Nucleus accumbens (tissue), 56 donors: ENCODE measurements at places on chromosomes 1 and 21.
A peak's percentile ranks its signal among the peaks of the same experiment; 100 is the strongest.

DNA sequence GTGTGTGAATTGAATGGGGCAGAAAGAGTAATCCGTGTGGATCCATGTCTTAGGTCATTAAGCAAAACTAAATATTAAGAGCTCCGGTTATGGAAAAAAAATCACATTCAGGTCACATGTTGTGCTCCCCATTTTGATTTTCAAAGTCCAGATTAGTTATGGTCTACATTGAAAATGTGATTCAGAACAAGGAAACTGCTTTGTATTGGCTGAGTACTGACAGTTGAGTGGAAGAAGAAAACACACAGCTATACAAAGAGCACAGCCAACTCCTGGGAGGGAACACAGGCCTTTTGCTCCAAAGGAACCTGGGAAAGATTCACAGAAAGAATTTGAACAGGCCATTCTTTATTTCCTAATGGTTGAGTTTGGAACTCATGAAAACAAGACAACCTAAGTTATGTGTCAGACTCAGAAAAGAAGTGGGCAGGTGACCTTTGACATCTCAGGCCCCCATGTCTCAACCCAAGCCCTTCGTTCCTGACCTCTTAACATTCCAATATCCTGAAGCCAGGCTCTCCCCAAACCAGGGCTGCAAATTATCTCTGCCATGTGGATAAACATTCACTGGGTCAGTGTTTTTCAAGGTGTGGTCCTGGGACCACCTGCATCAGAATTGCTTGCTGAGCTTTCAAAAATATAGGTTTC is 159.3 kb upstream of the LMO4 start:
- DNase-seq, result no peak

GRCh38 chr1:228372183-228373003 is 34.2 kb downstream of the TRIM11 start:
- DNase-seq, result no peak

DNA sequence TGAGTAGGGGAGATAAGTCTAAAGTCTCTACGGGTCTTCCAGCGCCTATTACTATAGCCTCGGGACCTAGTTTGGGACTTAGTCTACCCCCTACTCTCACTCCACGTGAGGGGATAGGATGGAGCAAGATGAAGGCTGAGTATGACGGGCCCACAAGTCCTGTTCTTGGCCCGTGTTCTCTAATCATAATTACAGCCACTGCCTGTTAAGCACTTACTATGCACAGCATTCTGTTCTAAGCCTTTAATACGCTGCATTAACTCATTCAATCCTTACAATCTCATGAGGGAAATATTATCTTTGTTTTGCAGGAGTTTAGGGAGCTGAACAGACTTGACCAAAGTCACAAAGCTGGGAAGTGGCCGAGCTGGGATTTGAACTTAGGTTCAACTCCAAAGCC is 23.9 kb upstream of the EPB41 start:
- no peak for DNase-seq

DNA sequence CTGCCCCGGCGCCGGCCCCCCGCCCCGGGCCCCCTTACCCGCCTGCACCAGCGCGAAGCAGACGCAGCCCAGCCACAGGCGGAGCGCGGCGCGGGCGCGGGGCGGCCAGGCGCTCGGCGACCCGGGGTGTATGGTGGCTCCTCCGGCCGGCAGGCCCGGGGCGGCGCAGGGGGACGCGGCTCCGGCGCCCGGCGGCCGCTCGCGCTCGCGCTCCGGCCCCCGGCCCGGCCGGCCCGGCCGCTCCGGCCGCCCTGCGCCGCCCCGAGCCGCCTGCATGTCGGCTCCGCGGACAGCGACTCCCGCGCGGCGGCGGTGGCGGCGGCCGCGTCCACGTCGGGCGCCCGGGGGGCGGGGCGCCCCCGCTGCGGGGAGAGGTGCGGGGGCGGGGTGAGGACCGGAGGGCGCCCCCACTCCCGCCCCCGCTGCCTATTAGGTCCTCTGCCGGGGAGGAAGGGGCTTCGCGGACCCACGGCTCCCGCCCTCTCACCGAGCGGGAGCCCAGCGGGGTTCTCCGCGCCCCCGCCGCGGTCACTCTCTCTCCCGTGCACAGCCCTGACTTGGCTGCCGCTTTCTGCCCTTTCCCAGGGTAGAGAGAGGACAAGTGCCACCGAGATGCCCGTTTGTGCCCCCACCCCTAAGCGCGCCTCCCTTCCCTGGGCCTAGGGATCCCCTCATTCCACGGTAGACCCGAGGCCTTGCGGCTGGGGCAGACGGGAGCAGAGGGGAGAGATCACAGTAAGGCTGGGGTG is at the start of gene FNDC5:
FNDC5 (minus strand) TSS at position 298 of the 749 bp plus-strand sequence.
- DNase-seq, result no peak

DNA sequence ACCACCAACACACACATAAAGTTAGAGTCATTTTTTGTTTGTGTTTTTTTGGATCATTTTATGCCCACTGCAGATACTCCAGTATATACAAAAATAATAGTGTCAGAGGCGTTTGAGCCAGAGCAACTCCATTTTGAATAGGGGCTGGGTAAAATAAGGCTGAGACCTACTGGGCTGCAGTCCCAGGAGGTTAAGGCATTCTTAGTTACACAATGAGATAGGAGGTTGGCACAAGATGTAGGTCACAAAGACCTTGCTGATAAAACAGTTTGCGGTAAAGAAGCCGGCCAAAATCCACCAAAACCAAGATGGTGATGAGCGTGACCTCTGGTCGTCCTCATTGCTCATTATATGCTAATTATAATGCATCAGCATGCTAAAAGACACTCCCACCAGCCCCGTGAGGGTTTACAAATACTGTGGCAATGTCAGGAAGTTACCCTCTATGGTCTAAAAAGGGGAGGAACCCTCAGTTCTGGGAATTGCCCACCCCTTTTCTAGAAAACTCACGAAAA is 40.6 kb downstream of the GJA5 start:
- no peak for DNase-seq

DNA sequence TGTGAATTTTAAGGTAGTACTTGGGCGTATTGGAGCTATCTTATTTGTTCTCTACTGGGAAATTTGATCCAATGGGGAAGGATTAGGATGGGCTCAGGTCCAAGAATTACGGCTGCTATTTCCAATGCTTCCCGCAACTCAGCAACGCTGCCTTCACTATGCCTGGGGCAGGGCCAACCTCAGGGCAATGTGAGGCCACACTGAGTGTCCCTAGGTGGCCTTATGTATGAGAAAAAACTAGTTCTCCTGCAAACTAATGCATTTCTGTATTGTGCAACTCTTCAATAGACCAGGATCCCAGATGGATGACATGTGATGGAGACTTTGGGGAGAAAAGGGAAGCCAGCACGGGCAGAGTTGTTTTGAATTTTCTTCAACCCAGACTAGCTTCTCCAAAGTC is 168.1 kb downstream of the DUSP10 start:
- DNase-seq, result no peak

GRCh38 chr1:84069236-84069845 is 70.4 kb upstream of the TTLL7 start:
- DNase-seq, result no peak

GRCh38 chr1:197418693-197419092 is 150.6 kb downstream of the CRB1 start:
- no peak for DNase-seq

- peak; percentile 22 for DNase-seq
Observed at GRCh38 chr1:5896706-5897660, 95.2 kb downstream of the NPHP4 start.

GRCh38 chr1:228207381-228207810 is 448 bp upstream of the OBSCN start:
- DNase-seq, result no peak

DNA sequence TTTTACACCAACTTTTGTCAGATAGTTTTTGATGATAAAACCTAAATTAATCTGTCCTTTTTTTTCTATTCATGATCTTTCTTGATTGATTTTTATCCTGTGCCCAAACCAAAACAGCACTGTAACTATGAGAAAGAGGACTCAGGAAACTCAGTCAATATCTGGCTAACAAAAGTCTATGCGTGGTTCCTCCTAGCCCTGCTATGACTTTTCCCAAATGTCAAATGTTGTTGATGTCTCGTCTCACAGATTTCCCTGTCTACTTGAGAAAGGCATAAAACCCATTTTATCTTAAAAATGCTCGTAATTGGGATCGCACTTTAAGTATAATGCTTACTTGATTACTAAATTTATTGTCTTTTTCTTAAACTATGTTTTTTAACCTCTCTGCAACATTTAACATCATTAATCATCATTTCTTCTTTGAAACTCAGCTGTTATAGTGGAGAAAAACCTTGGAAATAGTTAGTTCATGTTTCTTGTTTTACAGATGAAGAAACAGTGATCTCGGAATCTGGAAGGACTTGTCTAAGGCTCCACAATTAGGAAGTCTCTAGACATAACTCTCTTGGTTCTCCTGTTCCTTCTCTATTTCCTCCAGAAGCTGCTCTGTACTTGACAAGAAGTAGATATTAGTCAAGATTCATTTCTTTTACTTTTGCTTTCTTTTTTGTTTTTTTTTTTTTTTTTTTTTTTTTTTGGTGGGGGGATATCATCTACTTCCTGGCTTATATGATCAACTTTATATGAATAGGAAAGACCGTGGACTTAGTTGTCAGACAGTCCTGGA is 26.2 kb upstream of the PTPRC start:
- DNase-seq, result no peak

- no peak for DNase-seq
Observed at GRCh38 chr1:51729824-51730301, 113.0 kb downstream of the OSBPL9 start.

GRCh38 chr1:244897476-244898254 is 33.3 kb upstream of the HNRNPU start:
- DNase-seq, result no peak

GRCh38 chr1:31064718-31065309 is 703 bp downstream of the PUM1 start:
- no peak for DNase-seq

DNA sequence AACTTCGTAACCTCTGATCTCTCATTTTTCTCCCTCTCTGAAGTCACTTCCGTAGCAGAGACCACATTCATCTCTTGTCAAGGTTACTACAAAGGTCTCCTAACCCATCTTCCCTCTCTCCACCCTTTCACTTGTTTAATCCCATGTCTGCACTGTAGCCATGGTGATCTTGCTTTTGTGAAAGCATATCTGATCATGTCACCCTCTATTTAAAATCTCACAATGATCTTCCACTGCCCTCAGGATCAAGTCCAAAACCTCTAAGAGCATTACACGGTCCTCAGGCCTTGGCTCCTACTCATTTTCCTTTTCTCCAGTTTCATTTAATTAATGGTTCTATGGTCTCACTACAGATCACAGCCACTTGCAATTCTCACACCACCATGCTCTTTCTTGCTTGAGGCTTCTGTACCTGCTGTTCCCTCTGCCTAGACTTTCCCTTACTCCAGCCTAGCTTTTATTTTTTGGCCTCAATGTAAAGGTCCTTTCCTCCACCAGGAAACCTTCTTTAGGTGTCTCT is 12.1 kb downstream of the ARHGEF11 start:
- no peak for DNase-seq

GRCh38 chr1:1001057-1001783 is 1.3 kb upstream of the HES4 start:
- no peak for DNase-seq

DNA sequence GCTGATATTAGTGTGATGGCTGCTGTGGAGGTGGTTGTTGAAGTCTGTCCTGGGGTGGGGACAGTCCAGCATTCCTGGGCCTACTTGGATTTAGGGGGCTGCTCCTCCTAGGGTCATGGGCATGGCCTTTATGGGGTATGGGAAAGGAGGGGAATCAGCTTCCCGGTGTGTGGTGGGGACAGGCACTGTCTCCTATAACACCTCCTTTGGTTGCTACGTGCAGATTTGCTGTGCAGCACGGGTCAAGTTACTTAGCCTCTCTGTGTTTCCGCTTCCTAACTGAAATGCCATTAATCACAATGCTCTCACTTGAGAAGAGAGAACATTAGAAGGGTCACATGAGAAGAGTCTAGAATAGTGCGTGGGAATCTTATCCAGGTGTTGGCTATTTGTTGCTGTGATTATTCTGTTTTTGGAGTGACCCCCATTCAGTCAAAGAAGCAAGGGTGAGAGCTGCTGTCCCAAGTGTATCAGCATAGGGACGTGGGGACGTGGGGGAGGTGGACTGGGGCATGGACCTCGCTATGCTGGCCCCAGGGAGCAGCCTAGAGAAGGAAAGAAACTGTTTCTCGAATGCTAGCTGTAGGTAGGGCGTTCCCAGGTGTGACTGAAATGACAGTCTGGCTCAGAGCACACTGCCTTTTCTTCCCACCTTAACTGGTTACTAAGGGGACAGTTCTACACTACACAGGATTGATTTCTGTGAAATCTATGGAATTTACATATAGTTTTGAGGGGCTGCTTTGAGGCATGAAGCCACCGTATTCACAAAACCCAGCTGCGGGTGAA is 19.9 kb downstream of the SOX13 start:
- no peak for DNase-seq

DNA sequence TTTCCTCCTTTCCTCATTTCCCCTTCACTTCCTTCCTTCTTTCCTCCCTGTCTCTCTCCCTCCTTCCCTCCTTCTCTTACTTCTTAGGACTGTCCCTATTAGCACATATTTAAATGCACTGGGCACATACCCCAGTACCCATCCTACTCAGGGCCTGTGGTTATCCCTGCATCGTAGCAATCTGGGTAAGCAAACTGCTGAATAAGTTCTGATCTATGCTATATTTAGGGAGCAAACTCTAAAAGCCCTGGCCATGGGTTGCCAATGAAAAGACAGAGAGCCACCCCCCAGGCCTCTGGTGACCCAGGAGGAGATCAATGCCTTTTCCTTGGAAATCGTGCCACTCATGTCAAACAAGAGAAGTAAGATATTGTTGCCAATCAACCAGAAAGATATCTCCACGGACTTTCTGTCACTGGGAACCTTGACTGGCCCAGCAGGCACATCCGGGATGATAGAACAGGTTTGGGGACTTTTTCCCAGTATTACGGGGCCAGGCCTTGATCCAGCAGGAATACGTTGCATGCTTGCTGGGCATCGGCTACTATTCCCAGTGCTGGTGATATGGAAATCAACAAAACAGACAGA is 5.4 kb downstream of the FAM3B start:
- DNase-seq, result no peak

DNA sequence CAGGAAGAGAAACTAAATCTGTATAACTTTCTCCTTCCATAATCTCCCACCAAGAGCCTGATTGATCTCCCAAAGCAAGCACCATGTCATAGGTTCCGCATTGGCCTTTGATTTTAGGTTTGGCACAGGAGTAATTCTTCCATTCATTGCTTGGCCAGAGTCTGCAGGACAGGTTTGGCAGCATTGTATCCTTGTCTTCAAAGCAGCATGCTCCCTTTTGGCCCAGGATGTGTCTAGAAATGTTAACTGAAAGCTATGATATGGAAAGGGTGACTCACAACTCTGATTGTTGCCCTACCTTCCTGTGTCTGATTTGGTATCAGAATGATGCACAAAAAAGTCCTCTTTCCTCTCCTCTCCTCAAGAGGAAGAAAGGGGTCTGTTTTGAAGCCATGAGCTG is 824.3 kb upstream of the PRMT6 start:
- DNase-seq, result no peak

DNA sequence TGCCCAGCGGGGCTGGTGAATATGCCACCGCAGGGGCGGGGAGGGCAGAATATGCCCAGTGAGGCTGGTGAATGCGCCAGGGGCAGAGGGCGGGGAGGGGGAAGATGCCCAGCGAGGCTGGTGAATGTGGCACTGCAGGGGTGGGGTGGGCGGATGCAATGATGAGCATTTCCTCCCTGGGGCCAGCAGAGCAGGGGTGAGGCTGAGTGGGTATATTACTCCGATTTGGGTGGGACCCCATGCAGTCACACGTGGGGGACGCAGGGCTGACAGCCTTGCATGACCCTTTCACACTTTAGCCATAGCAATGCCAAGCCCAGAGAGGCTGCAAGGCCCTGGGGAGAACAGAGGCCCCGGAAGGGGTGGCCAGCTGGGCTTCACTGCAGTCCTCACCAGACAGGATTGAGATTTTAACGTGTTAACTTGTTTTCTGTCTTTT is 9.3 kb upstream of the SLX9 start:
- no peak for DNase-seq

- DNase-seq, result no peak
Observed at GRCh38 chr21:40990366-40990765, 143.4 kb upstream of the DSCAM start.
